A549 treated with DMSO at 1 μM for 4 hours (cell line): ENCODE measurements at places on chromosomes 12 and 14. TPM values are rescaled to one million over a fixed set of nuclear protein-coding genes. Genes with fewer than 3 reads are reported as not detected.

SPIC gene
- not detected in 5 replicates for total RNA-seq

LMNTD1 gene
- total RNA-seq, result not detected in 5 replicates

CLEC7A gene
- total RNA-seq, result not detected in 5 replicates

SMCO2 gene
- 0.17 to 0.44 TPM (median 0.36 TPM) in 3 of 5 replicates, not detected in the others for total RNA-seq

NGB gene
- 0.08 TPM in 1 of 5 replicates, not detected in the others for total RNA-seq

ERP27 gene
- not detected in 5 replicates for total RNA-seq

NRXN3 gene
- total RNA-seq, result 0.95 to 1.4 TPM (median 1.2 TPM) in 5 replicates

SCN8A gene
- 1.4 to 2.5 TPM (median 2.1 TPM) in 5 replicates for total RNA-seq

NPAS3 gene
- not detected in 5 replicates for total RNA-seq

GPN3 gene
- total RNA-seq, result 23.9 to 37.1 TPM (median 35.0 TPM) in 5 replicates

TMEM132D gene
- not detected in 5 replicates for total RNA-seq

C14orf180 gene
- total RNA-seq, result not detected in 5 replicates

VCPKMT gene
- 7.5 to 9.4 TPM (median 8.2 TPM) in 5 replicates for total RNA-seq

RIMBP2 gene
- not detected in 5 replicates for total RNA-seq

FITM1 gene
- 0.15 to 0.28 TPM (median 0.24 TPM) in 3 of 5 replicates, not detected in the others for total RNA-seq

KCNJ8 gene
- total RNA-seq, result 0.25 to 0.59 TPM (median 0.47 TPM) in 5 replicates

ATL1 gene
- total RNA-seq, result 4.4 to 5.1 TPM (median 4.5 TPM) in 5 replicates
